ENCODE measurements at places on chromosomes 7 and 10.

DNA sequence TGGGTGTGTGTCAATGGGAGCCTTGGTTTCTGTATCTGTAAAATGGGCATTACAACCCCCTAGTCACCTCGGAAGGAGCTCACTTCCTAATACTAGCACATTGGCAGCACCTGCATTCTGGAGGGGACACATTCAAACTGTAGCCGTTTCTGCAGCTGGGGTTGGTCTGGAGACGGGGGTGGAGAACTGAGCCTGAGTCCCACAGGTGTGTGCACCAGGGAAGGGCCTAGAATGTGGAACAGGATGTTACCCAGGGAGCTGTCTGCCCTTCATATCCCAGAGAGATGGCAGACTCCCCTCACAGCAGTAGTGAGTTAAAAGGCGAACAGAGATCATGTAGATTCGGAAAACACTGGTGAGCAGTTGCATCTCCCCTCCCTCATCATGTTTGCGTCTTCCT is 272.8 kb upstream of the ZNF32 start:
- DNase-seq = no peak

- DNase-seq = no peak
Measured at GRCh38 chr10:84247496-84247895, 2.6 kb downstream of the RGR start.

GRCh38 chr10:87677595-87677994 is 17.9 kb downstream of the PAPSS2 start:
- DNase-seq = no peak

GRCh38 chr7:94940241-94940640 is 32.8 kb downstream of the PPP1R9A start:
- no peak for DNase-seq

DNA sequence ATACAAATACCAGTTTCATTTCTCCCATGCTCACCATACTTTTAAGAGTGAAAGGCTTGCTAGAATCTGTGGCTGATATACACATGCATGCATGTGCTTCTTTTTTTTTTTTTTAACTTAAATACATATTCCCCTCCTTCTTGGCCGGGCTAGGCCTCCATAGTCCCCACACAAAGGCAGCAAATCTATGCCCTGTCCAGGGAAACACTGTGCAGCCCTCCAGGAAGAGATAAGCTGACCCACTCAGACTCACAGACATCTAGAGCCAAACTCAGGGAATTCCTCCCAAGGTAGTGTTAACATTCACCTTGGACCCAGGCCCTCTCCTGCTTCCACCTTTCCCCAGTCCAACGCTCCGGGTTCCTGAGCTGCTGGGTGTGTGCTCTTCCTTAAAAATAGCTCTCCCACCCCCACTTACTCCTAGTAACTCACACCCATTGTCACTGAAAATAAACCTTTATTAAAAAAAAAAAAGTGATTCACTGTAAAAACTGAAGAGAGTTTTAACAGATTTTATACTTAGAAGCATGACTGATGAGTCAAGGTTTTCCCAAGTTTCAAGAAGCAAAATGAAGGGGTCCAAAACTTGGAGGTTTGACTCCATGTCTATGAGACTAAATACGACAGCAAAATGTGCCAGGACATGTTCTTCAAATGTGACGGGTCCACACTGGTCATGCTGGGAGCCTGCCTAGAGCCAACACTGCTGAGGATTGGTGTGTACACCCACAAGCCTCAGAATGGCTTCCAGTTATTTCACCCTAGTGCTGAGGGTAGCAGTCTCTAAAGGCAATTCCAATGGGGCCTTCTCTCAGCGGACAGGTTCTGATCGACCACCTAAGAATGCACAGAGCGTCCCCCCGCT is 159.5 kb downstream of the GLI3 start:
- no peak for DNase-seq

GRCh38 chr10:70528314-70528713 is 49.7 kb downstream of the PALD1 start:
- DNase-seq = no peak

DNA sequence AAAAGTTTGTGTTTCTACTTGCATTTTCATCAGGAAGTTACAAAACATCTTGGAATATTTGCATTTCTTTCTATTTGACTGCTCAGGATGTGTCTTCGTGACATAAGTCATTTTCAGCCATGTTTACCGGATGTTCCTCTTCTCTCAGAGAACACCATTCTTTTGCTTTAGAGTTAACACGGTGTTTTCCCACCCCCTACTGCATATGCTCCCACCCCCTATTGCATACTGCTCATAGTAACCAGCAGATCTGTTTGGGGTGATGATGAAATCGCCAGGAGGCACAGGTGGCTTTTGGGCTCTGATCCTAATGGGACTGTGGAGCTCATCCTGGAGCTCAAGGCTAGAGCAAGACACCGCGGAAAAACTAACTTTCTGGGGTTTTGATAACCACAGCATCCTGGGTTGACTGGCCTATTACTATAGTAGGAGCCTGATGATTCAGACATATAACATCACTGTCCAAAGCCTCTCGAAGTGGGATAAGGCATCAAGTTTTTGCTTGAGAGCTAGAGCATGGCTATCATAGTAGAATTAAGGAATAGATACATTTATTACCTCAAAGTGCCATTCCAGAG is 65.1 kb upstream of the BET1 start:
- no peak for DNase-seq

- DNase-seq = no peak
Measured at GRCh38 chr10:1604246-1604645, 133.1 kb downstream of the ADARB2 start.

DNA sequence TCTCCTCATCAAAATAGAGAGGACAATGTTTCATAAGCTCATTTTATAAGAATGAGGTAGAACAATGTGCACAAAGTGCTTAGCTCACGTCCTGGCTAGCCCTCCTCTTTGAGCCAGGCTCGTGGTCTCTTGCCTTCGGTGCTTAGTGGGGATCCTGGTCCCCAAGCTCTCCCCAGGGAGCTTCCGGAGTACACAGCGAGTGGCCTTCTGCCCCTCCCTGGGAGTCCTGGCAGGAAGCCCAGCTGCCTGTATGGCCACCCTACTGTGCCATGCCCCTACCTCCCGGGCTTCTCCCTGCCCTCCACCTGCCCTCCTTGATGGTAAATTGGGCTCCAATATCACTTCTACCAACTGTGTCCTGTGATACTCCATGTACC is 868 bp downstream of the MYO1G start:
- no peak for DNase-seq

- no peak for DNase-seq
Measured at GRCh38 chr7:29405891-29406290, 157.7 kb upstream of the PRR15 start.

DNA sequence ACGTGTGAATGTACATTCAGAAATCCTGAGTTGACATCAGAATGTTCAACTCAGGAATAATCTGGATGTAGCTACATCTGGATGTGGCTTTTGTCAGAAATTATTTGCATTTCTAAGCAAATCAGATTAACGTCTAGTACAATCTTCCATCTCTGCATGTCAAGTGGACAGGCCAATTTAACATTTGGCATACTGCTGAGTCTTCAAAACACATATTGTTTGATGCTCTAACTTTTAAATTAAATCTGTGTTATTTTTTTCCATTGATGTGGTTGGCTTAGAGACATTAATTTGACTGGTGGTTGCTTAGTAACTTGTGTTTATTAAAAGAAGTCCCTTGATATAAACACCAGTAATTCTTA is 3.4 kb downstream of the STAMBPL1 start:
- no peak for DNase-seq

GRCh38 chr7:121016966-121017365 is 28.5 kb downstream of the CPED1 start:
- no peak for DNase-seq

DNA sequence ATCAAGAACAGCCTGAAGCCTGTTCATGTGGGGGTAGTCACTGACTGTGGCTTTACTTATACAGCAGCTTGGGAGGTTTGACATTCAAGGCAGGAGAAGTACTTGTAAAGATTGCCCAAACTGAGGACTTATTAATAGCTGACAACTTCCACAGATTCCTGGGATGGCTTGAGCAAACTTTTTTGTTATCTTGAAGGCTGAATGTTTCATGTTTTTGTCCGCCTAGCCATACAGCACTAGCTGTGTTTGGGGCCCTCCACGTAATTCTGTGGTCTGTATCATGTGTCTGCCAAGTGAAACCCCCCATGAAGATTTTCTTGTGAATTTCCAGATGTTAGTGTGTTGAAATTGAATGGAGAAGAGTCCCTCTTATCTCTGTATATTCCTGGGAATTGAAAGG is 38.6 kb downstream of the FAS start:
- DNase-seq = no peak

DNA sequence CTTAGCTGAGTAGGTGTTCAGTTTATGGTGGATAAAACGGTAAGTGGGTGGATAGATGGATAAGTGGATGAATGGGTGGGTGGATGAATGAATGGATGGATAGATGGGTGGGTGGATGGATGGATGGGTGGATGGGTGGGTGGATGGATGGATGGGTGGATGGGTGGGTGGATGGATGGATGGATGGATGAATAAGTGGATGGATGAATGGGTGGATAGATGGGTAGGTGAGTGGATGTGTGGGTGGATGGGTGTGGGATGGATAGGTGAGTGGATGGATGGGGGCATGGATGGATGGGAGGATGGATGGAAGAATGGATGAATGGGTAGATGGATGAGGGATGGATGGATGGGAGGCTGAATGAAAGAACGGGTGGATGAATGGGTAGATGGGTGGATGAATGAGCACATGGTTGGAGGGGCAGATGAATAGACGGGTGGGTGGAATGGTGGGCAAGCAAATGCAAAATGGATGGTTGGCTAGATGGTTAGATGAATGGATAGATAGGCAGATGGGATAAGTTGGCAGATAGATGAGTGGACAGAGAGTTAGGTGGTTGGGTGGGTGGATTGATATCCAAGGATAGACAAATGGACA is 25.7 kb downstream of the ELN start:
- DNase-seq = no peak

GRCh38 chr7:94397722-94398121 is 3.0 kb downstream of the COL1A2 start:
- DNase-seq = no peak

- peak; percentile 81 for DNase-seq
Measured at GRCh38 chr7:36390199-36391090, 783 bp downstream of the ANLN start.

GRCh38 chr10:15175587-15175986 is 7.1 kb upstream of the NMT2 start:
- no peak for DNase-seq
